Activated CD8-positive, alpha-beta T cell treated with anti-CD3 and anti-CD28 coated beads for 36 hours (primary cell): ENCODE measurements at places on chromosomes 2 and 18. TPM values are rescaled to one million over a fixed set of nuclear protein-coding genes. Genes with fewer than 3 reads are reported as not detected.

Gene CDKL4
- total RNA-seq, result 0.29 TPM

DNA sequence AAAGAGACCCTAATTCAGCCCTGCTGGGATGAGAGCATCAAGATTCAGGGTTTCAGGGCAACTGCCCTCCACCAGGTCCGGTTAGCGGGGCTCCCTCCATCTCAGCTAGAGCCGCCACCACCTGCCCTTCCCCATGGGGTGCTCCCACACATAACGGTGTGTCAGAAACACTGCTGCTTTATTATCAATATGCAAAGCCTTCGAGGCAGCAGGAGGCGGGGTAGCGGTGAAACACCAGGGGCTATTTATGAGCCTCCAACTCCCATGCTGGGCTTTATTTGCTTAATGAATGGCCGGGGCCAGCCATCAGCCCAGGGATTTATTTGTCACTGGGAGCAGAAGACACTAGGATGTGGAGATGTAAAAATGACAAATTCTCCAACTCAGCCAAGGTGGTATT lies 109.8 kb downstream of the GALNT14 start:
- H3K27ac ChIP-seq, result no peak overlapping the region
- H3K36me3 ChIP-seq, result no peaks in the 10 kb centered on the region
- H3K4me3 ChIP-seq, result no peak overlapping the region
- H3K4me1 ChIP-seq, result no peaks in the 10 kb centered on the region
- H3K27me3 ChIP-seq, result no peaks in the 10 kb centered on the region
- no peak for DNase-seq

- H3K27me3 ChIP-seq, result peaks cover 3% of the 10 kb centered on the region
- H3K36me3 ChIP-seq, result peaks cover 5% of the 10 kb centered on the region
- DNase-seq, result no peak
- no peak overlapping the region for H3K27ac ChIP-seq
- peaks cover 3% of the 10 kb centered on the region for H3K4me1 ChIP-seq
- no peak overlapping the region for H3K4me3 ChIP-seq
These were observed 16.1 kb downstream of the PRELID3A start for GRCh38 chr18:12423820-12424219.

- H3K36me3 ChIP-seq, result no peaks in the 10 kb centered on the region
- no peak for DNase-seq
- peaks cover 15% of the 10 kb centered on the region for H3K4me1 ChIP-seq
- H3K27me3 ChIP-seq, result no peaks in the 10 kb centered on the region
- H3K27ac ChIP-seq, result no peak overlapping the region
These were observed 196.4 kb downstream of the HRH4 start for GRCh38 chr18:24656551-24657443.

DNA sequence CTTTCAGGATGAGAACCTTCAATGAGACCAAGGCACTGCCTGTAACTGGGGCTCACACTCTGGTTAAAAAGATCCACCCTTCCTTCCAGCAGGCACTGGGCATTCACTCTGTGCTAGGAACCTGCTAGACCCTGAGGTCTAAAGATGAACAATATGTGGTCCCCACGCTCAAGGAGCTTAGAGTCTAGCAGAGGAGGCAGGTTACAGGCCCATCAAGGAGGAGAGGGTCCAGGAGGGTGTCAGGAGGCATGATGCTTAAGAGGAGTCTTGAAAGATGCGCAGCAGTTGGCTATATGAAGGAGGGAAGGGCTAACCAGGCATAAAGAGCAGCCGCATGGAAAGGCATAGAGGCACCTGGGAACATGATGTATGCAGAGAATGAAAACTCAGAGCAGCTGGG lies 4.5 kb downstream of the ANKRD53 start:
- H3K4me3 ChIP-seq, result no peak overlapping the region
- H3K4me1 ChIP-seq, result peaks cover 13% of the 10 kb centered on the region
- no peaks in the 10 kb centered on the region for H3K27me3 ChIP-seq
- H3K36me3 ChIP-seq, result peaks cover 18% of the 10 kb centered on the region

DNA sequence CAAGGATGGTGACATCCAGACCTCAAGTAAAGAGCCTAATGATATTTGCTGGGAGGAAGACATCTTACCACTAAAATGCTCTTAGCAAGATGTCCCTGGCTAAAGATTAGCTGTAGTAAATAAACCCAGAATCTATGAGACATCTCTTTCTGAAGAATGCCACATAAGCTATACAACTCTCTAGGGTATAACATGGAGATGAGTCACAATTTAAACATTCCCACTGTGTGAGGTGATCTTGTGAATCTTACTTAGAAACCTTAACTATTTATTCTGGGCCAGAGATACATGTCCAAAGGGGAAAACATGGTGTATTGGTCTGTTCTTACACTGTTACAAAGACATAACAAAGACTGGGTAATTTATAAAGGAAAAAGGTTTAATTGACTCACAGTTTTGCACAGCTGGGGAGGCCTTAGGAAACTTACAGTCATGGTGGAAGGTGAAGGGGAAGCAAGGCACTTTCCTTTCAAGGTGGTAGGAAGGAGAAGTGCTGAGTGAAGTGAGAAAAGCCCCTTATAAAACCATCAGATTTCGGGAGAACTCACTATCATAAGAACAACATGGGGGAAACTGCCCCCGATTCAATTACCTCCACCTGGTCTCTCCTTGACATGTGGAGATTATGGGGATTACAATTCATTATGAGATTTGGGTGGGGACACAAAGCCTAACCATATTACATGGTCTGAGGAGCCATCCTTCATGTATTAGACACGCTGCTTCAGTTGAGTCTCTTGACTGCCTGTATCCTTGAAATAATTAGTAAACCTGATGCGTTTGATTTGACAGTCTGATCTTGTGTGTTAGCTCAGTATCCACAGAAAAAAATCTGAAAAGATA lies 17.1 kb downstream of the KRCC1 start:
- DNase-seq, result no peak
- H3K4me1 ChIP-seq, result peaks cover 42% of the 10 kb centered on the region
- H3K27ac ChIP-seq, result peak overlapping the region; percentile 65
- H3K36me3 ChIP-seq, result peaks cover 37% of the 10 kb centered on the region

GRCh38 chr2:240183875-240184590 lies 43.6 kb upstream of the OTOS start:
- H3K4me1 ChIP-seq, result no peaks in the 10 kb centered on the region
- no peak for DNase-seq
- H3K36me3 ChIP-seq, result no peaks in the 10 kb centered on the region
- no peak overlapping the region for H3K27ac ChIP-seq

- H3K4me1 ChIP-seq, result no peaks in the 10 kb centered on the region
- H3K36me3 ChIP-seq, result peaks cover 25% of the 10 kb centered on the region
- no peaks in the 10 kb centered on the region for H3K27me3 ChIP-seq
- H3K27ac ChIP-seq, result no peak overlapping the region
These were observed 54.5 kb downstream of the RBBP8 start for GRCh38 chr18:22987547-22988189.

GRCh38 chr18:43627848-43628530 lies 350.7 kb upstream of the SYT4 start:
- no peak for DNase-seq
- no peak overlapping the region for H3K4me3 ChIP-seq
- H3K27ac ChIP-seq, result no peak overlapping the region
- peaks cover 2% of the 10 kb centered on the region for H3K27me3 ChIP-seq

Gene KIF1A
- total RNA-seq, result 9.0 TPM

DNA sequence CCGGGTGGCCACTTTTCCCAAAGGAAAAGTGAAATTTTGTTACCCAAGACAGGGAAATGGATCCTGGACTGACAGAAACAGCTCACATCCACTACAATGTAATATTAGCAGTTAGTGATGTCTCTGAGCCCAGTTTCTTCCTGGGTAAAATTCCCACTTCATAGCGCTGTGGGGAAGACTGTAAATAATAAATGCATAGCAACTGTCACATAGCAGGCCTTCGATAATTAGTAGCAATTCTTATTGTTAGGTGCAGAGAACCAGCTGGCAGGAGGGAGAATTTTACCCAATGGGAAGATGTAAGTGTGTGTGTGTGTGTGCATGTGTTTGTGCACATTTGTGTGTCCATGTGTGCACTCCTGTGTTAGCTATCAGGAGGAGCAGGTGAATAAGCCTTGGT lies 221.5 kb downstream of the SLC4A3 start:
- no peaks in the 10 kb centered on the region for H3K4me1 ChIP-seq
- no peaks in the 10 kb centered on the region for H3K36me3 ChIP-seq
- peaks cover 6% of the 10 kb centered on the region for H3K27me3 ChIP-seq
- no peak for DNase-seq
- no peak overlapping the region for H3K27ac ChIP-seq

Gene DNAJC10
- 42.2 TPM for total RNA-seq

Gene ANKRD12
- total RNA-seq, result 62.5 TPM

DNA sequence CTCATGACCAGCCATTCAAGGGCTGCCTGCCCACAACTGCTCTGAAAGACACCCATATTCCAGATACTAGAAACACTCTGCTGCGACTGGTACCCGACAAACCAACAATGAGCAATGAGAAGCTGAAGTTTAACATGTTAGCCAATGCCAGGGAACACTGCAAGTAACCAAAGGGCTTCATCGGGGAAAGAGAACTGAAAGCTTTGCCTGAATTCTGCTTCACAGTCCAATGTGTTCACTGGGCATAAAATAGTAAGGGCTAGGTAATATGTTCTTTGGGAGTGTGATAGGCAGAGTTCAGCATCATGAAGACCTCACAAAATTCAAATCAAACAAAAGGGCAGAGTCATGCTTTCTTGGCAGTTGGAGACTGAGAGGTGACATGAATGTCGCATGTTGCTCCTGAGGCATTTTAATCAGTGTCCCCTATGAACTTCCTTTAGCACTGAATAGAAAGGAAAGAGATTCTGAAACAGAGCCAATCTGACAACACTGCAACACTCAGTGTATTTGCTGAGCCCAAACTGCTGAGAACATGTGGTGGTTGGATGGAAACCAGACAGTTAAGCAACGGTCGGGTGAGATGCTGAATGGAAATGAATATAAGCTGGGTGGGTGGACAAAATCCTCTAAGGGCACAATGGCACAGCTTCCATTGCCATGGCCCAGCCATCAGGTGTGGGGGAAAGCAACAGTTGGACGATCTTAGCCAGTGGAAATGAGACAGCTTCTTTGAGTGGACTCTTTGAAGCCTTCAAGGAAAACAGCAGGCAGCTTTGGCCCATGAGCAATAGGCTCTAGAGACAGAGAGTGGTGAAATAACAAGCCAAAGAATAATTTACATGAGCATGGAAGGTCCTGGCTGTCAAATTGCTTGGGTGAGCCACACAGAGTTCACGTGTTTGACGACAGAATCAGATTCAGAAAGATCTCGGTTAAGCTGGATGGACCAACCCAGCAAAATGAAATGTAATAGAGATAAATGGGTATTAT lies 277.5 kb downstream of the AFF3 start:
- peaks cover 22% of the 10 kb centered on the region for H3K4me1 ChIP-seq
- no peaks in the 10 kb centered on the region for H3K36me3 ChIP-seq
- H3K4me3 ChIP-seq, result no peak overlapping the region
- H3K27me3 ChIP-seq, result no peaks in the 10 kb centered on the region

Gene LCLAT1
- 20.5 TPM for total RNA-seq

- no peaks in the 10 kb centered on the region for H3K36me3 ChIP-seq
- no peak overlapping the region for H3K27ac ChIP-seq
- H3K27me3 ChIP-seq, result peaks cover 8% of the 10 kb centered on the region
- no peak for DNase-seq
- no peak overlapping the region for H3K4me3 ChIP-seq
- H3K4me1 ChIP-seq, result no peaks in the 10 kb centered on the region
These were observed 124.4 kb downstream of the FBXO15 start for GRCh38 chr18:74023220-74023619.

- DNase-seq, result no peak
- H3K36me3 ChIP-seq, result no peaks in the 10 kb centered on the region
- no peak overlapping the region for H3K27ac ChIP-seq
- peaks cover 3% of the 10 kb centered on the region for H3K27me3 ChIP-seq
- H3K4me3 ChIP-seq, result no peak overlapping the region
These were observed 34.2 kb downstream of the MRPL35 start for GRCh38 chr2:86233436-86233835.

DNA sequence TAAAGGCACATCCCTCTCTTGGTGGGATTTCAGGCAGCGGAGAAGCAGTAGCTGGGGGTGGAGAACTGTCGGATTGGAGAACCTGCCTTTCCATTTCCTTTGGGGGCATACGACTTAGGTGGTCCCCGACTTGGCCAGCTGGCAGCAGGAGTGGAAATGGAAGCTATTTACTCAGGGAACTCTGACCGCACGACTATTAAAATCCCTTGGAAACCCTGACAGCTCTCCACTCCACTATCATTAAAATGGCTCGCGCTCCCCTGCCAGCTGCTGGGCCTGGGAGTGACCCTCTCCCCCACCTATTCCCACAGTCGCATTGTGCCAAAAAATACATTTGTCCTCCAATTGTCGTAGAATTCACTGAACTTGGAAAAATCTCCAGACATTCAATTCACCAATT lies 77.7 kb upstream of the APCDD1 start:
- DNase-seq, result no peak
- no peaks in the 10 kb centered on the region for H3K4me1 ChIP-seq
- H3K27ac ChIP-seq, result no peak overlapping the region
- no peaks in the 10 kb centered on the region for H3K27me3 ChIP-seq
- H3K36me3 ChIP-seq, result no peaks in the 10 kb centered on the region

Gene LBX2
- 0.43 TPM for total RNA-seq

Gene ANKRD30B
- not detected for total RNA-seq

Gene GPR35
- 14.4 TPM for total RNA-seq

DNA sequence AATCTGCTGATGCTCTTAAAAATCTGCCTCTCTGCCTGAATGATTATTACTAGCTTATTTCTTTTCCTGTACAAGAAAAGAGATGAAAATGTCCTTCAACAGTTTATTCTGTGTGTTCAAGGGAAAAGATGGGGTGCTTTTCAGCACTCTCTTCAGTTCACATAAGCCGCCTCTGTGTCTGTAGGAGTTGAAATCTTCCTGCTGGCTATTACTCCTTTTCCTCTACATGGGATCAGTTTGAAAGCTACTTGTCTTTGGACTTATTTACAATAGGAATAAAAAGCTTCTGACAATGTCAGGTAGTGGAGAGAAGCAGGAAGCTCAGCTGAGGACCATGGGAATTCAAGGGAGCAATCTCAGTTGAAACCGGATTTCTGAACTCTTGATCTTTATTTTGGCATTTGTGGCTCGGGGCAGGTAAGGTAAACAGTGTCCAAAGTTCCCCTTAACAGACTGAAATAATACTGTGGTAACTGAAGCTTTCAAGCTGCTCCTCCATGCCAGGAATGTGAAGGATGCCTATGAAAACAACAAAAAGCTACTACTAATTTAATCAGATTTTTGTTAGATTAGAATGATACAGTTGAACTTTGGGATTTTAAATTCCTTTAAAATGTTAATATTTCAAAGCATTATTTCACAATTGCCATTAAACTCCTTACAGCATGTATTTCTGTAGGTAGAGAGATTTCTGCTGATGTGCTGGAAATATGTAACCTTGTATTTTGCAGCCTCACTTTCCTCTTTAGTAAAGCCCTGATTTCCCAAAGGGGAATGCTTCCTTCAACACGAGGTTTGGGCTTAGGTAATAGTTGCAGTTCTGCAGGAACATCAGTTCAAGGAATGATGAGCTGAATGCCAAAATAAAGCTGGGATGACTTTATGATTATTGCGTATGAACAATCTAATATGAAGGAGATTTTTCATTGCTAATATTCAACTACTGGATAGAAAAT lies 43.6 kb downstream of the MAPRE2 start:
- H3K4me1 ChIP-seq, result peaks cover 44% of the 10 kb centered on the region
- H3K27me3 ChIP-seq, result no peaks in the 10 kb centered on the region
- DNase-seq, result no peak
- H3K36me3 ChIP-seq, result peaks cover 15% of the 10 kb centered on the region
- no peak overlapping the region for H3K27ac ChIP-seq
